ENCODE measurements at places on chromosomes 11 and 22.
A peak's percentile ranks its signal among the peaks of the same experiment; 100 is the strongest.

DNA sequence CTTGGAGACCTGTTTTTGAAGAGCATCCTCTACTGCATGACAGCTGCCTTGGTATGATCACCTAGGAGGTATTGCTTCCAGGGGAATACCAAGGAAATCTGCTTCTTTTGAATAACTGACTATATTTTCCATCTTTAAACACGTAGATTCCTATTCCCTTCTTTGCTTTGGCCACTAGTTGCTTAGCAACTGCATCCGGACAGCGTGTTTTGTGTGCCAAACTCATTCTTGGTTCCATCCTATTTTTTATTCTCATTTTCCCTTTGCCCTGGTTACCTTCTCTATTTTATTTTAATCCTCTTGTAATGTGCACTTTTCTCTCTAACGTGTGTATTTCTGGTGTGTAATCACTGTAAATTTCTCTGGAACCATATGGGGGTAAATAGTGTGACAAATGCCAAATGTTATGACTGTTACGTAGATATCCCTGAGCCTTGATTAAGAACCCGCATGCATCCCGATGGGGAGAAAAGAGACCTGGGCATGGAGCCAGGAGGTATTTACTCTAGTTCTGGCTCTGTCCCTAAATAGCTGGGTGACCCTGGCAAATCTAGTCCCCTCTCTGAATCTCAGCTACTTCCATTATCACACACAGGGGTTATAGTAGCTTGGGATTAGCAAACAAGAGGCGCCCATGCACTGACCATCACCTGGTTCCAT, 241.7 kb downstream of the MIAT start:
- no peak for DNase-seq

DNA sequence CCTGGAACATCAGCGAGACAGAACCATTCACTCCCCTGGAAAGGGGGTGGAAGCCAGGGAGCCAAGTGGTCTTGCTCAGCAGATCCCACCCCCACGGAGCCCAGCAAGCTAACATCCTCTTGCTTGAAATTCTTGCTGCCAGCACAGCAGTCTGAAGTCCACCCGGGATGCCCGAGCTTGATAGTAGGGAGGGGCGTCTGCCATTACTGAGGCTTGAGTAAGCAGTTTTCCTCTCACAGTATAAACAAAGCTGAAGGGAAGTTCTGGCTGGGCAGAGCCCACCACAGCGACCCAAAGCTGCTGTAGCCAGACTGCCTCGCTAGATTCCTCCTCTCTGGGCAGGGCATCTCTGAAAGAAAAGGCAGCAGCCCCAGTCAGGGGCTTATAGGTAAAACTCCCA, 764.8 kb upstream of the LUZP2 start:
- no peak for DNase-seq

- peak; percentile 56 for DNase-seq
Observed at GRCh38 chr11:133927690-133928627, 28.8 kb downstream of the IGSF9B start.

- DNase-seq = no peak
Observed at GRCh38 chr11:62269654-62270278, at the start of gene SCGB2A2. Gene SCGB2A2 (plus strand): TSS chr11:62270158. CDS start chr11:62270217, 59 bp downstream.

- no peak for DNase-seq
Observed at GRCh38 chr11:115408036-115408921, 95.9 kb downstream of the CADM1 start.

All from stimulated activated CD4-positive, alpha-beta T cell treated with anti-CD3 and anti-CD28 coated beads, TNF-alpha, amount 100 ng/mL, for 1 hour (primary cell).